D341Med (cell line): ENCODE measurements at places on chromosomes 1 and 21.

DNA sequence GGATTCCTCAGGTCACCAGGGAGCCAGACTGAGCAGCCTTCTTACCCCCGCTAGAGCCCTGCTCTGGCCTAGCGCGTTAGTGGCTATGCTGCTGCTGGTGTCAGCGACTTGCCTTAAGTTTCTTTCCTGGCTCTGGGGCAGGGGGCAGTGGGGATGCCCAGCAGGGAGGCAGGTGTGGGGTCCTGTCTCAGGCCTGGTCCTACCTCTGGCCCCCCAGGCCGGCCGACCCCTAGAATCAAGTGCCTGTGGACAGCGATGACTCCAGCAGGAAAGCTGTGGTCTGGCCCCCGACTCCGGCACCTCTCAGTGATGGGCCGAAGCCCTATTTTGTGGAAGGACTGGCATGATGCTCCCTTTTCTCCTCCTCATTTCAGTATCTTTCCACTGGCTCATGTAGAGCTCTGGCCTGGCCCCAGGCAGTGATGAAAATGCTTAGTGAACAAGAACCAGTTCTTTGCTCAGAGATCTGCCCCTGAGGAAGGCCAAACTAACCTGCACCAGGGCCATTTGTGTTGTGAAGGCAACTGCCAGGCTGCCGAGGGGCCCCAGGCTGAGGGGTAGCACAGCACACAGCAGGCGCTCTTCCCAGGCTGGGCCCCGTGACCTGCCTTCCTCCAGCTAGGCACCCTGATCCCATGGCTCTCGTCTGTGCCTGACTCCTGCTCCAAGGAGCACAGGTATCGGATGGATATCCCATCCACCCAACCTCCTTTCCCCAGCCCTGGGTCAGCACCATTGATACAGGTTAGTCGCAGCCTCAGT is 23.7 kb downstream of the MRPL37 start:
- no peak for DNase-seq

- no peak for DNase-seq
These were observed 145.0 kb downstream of the DHRS3 start for GRCh38 chr1:12472798-12473551.

DNA sequence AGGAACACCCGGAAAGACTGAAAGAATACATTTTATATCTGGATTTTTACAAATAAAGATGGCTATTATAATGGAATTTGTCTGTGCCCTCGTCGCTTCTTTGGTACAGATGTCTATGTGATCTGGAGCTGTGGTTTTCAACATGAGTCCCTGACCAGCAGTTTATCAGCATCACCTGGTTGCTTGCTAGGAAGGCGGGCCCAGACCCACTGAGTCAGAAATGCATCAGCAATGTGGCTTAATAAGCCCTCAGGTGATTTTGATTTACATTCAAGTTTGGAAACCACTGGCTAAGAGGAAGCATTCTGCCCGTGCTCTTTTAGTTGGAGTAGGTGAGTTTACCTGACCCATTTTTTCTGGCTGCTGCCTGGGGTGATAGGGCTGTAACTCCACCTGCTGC is 31.7 kb downstream of the ATP1A1 start:
- no peak for DNase-seq

GRCh38 chr1:27350663-27351540 is 9.1 kb downstream of the SYTL1 start:
- no peak for DNase-seq

- DNase-seq: no peak
These were observed 53.6 kb upstream of the DMRTA2 start for GRCh38 chr1:50476800-50477199.

- DNase-seq: no peak
These were observed 105.8 kb upstream of the WLS start for GRCh38 chr1:68338081-68338480.

GRCh38 chr1:60697204-60697994 is 385.0 kb upstream of the NFIA start:
- DNase-seq: no peak

GRCh38 chr1:161200992-161201835 is 953 bp upstream of the NDUFS2 start:
- no peak for DNase-seq

GRCh38 chr1:167829868-167830267 is 84.1 kb downstream of the ADCY10 start:
- DNase-seq: no peak

- DNase-seq: no peak
These were observed 33.6 kb downstream of the CD55 start for GRCh38 chr1:207355060-207355459.

DNA sequence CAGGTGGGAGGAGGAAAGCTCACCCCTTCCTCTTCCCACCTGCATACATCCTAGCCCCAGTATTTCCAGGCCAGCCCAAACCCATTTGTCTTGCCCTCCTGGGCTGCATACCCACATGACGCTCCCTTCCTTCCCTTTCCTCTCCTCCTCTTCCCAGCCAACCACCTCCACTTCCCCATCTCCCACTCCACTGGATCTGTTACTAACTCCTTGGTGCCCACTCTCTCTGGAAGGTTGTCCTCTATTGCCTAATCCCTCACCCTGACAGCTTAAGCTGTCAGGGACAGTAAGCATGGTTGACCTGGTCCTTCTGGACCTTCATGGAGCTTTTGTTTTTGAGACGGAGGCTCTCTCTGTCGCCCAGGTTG is 23.0 kb upstream of the SYNC start:
- no peak for DNase-seq

DNA sequence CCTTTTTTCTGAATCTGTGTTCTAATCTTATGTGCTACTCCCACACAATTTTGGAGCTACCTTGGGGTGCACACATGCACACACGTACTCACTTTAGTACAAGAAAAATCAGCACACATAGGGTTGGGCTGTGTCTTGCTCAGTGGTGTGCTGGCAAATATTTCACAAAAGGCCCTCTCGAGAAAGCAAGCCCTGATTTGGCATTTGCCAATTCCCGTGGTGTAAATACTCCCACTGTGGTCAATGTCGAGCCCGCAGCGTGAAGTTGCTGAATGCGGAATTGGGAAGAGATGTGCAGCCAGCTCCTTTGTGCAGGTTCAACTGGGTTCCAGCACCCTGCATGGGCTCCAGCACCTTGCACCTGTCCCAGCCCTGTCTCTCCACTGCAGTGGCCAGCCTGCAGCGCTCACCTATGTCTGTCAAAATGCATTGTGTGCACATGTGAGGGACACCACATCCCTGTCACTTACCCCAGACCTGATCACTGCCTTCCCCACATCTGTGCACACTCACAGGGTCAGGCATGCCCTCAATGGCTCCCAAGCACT is 78.4 kb upstream of the WNT4 start:
- no peak for DNase-seq

DNA sequence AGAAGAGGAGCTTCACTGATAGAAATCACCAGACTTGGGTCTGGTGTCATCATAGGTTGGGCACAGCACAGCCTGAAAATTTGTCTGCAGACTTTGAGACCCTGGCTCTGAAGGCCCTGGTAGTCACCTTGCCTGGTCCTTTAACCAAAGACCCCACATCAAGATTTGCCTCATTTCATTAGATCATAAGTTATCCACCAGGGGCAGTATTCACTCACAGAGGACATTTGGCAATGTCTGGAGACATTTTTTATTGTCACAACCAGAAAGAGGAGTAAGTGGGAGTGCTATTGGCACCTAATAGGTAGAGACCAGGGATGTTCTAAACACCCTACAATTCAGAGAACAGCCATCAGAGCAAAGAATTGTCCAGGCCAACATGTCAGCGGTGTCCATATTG is 22.1 kb upstream of the PAX7 start:
- DNase-seq: no peak

GRCh38 chr1:177355575-177355974 is 184.8 kb downstream of the BRINP2 start:
- DNase-seq: peak; percentile 51

DNA sequence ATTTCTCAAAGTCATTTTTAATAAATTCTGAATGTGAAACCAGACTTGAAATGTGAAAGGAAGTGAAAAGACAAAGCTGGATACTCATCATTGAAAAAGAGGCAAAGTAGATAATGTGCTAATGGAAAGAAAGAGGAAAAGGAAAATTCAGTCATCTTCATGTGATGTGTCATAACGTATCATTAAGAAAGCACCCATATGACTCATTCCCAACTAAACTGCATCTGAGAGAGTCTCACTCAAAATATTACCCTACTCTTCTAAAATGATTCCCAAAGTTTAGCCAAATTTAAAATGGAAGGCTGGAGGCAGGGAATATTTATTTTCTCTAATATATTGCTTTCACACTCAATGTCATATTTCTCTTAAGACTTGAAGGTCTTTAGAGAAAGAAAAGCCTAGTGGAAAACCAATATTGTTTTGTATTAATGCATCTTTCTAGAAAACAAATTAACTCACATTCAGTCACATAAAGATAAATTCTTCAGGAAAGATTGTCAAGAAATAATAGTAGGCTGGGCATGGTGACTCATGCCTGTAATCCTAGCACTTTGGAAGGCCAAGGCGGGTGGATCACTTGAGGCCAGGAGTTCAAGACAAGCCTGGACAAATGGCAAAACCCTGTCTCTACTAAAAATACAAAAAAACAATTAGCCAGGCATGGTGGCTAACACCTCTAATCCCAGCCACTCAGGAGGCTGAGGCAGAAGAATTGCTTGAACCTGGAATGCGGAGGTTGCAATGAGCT is 129.9 kb downstream of the SLC30A10 start:
- DNase-seq: no peak

DNA sequence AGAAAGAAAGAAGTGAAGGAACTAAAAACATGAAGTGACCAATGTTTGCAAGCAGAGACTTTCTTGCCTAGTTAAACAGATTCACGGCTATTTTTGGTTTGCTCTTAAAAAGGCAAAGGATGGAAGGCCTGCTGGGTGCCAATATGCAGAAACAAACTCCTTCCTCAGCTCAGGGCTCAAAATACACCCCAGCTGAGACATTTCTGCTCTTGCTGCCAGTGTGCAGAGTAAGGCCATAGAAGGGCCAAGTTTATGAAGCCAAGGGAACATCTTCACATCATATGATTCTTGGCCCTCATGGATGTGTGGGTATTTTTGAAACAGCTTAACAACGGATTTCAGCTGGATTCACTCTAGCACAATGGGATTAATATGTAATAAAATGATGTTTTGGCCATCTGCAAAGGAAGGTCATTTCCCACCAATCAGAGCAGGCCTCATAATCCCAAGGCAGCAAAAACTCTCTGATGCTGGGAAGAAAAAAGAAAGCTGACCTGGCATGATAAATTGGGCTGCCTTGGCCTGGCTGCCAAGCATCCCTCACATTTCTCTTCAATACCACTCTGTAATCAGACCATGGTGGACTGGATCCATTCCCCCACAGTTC is 70.7 kb downstream of the CAPZB start:
- DNase-seq: no peak

GRCh38 chr1:93595743-93596142 is 85.9 kb downstream of the BCAR3 start:
- DNase-seq: no peak

DNA sequence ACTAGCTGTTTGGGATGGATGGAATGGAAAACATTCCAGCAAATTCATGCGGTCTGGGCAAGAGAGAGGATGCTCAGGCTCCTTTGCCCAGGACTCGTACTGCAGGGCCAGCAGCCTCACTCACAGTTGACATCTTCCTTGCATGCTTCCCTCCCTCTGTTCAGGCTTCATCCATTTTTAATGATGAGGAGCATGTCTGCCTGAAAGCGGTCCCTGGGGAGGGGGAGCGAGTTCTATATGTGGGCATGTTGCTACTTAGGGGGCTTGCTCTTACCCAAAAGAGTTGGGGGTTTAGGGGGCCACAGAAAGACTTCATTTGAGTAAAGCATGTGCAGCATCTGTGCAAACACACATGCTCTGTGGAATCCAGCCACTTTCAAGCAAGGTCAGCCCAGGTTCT is 98.2 kb downstream of the HMGB4 start:
- DNase-seq: no peak

GRCh38 chr1:4418021-4418420 is 236.4 kb upstream of the AJAP1 start:
- DNase-seq: no peak

DNA sequence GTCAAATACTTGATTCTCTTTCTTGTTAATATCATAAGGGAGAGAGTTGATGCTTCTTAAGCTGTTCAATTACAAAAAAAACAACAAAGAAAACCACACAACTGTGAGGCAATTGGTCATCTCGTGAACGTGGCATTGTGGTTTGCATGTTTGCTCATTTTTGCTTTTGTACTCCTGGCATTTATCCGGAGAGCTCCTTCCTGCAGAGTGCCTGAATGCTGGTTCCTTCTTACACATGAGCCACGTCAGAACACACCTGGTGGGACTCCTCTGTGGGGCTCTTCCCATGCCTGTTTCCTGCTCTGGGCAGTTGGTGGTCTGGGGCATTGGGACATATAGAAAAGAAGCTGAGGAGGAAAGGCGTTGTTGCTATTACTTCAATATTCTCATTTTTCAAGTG is 25.7 kb downstream of the KCNK1 start:
- DNase-seq: no peak

DNA sequence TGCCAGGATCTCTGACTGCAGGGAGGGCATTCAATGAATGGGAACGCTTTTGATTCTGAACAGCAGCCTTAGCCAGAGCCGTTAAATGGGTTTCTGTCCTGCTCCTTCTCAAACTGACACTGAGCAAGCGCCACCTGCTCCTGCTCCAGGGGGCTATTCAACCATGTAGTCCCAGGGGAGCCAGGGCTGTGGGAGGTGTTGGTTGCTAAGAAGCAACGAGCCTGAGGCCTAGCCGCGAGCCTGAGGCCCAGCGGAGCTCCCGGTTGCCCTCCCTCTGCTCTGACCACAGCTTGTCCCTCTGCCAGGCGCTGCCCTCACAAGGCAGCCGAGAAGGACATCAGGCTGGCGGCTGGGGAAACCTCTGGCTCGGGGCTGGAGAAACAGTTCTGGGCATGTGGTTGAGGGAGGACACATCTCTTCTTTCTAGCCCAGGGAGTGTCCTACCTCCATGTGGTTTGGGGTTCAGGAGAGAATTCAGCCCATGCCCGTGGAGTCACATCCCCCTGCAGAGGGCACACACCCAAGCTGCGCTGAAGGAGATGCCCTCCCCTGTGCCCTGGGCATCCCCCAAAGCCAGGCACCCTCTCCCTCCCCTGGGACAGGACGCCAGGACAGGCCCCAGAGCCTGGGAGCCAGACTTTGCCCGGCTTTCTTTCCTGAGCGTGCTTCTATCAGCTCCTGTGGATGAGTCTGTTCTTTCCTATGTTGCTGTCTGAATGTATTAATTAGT is 18.0 kb downstream of the PCP4 start:
- no peak for DNase-seq

- DNase-seq: no peak
These were observed 118.7 kb downstream of the SIK1 start for GRCh38 chr21:43308101-43308814.

DNA sequence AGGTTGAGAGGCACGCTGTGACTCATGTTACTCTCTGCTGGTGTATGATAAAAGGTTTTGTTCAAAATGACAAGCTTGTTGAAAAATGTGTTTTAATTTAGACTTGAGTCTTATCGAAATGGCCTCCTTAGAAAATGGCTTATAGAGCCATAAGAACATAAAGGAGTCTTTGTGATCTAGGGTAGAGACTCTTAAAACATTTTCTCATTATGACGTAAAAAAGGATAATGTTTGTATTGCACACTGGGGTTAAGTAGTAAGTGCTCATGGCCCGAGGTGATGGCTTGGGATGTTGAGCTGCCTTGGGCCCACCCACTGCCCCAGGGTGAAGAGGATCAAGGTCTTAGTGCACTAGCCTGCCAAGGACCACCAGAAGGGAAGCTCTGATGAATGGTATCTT is 117.4 kb downstream of the DISC1 start:
- no peak for DNase-seq
